ENCODE measurements at places on chromosomes 2 and 18.

- DNase-seq = no peak
These were observed 862.4 kb upstream of the ACVR2A start for GRCh38 chr2:146982393-146982846.

- DNase-seq = peak; percentile 73
These were observed 30.1 kb downstream of the RBKS start for GRCh38 chr2:27860111-27860510.

DNA sequence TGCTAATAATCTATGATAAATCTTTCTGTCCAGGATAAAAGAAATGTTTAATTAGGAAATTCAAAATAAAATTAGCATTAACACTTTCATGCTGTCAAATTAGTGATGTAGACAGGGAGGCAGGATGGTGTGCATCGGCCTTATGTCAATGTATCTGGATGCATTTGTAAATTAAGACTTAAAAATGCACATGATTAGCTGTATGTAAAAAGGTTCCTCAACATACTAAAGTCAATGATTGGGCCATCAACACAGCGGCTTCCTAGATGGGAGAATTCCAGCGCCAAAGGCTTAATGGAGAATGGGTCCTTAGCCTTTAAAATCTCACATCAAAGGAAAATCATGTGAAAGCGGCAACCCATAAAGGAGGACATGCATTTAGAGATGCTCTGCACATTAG lies 77.5 kb upstream of the ZEB2 start:
- DNase-seq = no peak

DNA sequence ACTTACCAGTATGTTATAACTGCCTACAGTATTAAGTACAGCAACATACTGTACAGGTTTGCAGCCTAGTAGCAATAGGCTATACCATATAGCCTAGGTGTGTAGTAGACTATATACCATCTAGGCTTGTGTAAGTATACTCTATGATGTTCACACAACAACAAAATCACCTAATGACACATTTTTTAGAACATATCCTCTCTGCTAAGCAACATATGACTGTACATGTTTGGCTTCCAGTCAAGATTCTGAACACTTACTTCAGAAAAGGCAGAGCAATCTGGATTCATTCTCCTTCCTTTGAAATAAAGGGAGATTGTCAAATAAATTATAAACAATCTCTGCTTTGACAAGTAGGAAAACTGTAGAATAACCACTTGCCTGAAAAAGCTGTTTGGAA lies 81.8 kb downstream of the EXOC6B start:
- DNase-seq = no peak

- DNase-seq = no peak
These were observed 76.1 kb upstream of the CYP1B1 start for GRCh38 chr2:38152035-38152434.

DNA sequence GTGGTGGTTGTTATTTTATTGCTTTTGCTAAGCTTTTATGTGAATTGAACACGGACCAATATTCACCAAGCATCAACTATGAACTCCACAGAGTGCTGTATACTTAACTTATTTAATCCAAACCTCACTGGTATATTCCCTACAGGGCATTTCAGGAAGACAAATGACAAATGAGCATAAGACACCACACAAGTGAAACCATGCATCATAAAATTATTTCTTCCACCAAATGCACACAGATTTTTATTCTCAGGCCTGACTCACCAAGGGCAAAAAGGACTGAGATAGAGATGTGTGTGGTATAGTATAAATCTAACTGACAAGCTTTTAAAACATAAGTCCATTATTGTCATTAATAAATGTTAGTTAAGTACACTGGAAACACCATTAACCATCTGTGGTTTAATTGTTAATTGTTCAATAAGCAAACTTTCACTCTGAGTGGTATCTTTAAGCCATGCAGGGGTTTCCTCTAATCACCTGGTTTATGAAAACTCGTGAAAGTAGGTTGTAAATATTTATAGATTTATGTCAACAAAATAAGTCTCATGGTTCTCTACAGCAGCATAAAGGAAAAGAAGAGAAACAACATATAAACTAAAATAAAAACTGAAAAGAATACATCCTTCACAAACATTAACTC lies 77.6 kb upstream of the CRIM1 start:
- DNase-seq = no peak

DNA sequence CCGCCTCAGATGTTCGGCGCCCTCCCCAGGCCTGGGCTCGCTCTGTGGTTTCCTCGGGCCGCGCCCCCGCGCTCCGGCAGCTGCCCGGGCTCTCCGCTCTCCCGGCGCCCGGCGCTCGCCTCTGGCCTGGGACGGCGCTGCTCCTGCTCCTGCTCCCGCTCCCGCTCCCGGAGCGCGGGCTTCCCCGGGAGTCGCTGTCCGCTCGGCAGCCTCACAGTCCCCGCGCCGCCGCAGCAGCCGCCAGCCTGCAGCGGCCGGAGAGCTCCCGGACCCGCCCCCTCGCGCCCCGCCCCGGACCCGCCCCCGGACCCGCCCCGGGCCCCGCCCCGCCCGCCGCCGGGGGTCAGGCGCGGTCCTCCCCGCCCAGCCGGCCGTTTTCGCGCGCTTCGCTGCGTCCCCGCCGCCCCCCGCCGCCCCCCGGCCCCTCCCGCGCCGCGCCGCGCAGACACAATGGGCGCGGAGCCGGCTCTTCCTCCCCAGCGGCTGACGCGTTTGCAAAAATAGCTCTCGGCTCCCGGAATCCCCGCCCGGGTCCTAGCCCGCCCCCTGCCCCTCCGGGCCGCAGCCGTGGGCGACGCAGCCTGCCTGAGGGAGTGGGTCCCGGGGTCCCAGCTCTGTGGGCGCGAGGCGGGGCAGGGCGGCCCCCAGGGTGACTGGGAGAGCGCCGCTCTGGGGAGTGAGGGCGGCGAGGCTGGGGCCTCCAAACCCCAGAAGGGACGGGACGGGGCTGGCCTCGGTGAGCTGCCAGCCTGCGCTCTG lies at the start of gene ARL4C:
Gene ARL4C, minus strand, starts transcription at position 247 of the 759 bp plus-strand sequence. CDS start 495 bp downstream, outside the sequence.
- DNase-seq = peak; percentile 58

DNA sequence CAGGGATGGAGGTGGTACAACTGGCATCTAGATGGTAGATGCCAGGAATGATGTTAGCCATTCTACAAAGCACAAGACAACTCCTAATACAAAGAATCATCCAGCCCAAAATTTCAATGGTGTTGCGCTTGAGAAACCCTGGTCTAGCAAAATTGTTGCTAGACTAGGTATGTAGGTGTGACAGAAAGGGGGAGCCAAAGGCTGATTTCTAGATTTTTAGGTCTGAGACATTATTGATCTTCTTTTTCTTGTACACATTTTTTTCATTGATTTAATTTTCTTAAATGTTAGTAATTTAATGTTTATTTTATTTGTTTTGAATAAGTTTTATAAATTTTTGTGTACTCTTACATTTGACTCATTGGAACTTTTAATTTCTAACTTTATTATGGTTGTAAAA lies 216.4 kb downstream of the FSIP2 start:
- DNase-seq = no peak

- no peak for DNase-seq
These were observed 1328.6 kb upstream of the SLC39A10 start for GRCh38 chr2:194328456-194328855.

DNA sequence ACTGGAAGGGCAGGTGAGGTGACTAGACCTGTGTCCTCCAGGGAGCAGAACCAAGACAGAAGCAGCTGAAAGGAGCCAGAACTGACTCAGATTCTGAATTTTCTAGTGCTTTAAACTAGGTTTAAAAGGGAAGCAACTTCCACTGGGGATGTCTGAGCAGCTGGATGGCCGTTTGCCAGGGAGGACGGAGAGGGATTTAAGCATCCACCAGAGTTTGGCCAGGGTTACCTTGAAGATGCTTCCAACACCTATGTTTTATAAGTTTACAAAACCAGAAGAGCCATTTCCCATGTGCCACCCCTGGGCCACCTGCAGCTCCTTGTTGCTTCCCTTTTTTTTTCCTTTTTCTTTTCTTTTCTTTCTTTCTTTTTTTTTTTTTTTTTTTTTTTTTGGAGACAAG lies 48.6 kb upstream of the RBM44 start:
- DNase-seq = no peak
